Activated CD4-positive, alpha-beta T cell treated with anti-CD3 and anti-CD28 coated beads, Interleukin-2, amount 10 ng/mL, durations not matched to agents 24 days and 14 days (primary cell): ENCODE measurements at places on chromosomes 16 and 17. TPM values are rescaled to one million over a fixed set of nuclear protein-coding genes. Genes with fewer than 3 reads are reported as not detected.

LAT gene
- 228 and 238 TPM in 2 replicates for total RNA-seq

FBXO39 gene
- total RNA-seq = 0.26 and 0.36 TPM in 2 replicates

KRT13 gene
- not detected in 2 replicates for total RNA-seq

KRT20 gene
- not detected in 2 replicates for total RNA-seq

ADCY7 gene
- 85.6 and 86.2 TPM in 2 replicates for total RNA-seq

RBFOX1 gene
- total RNA-seq = not detected in 2 replicates

KRT17 gene
- not detected in 2 replicates for total RNA-seq

AIPL1 gene
- not detected in 2 replicates for total RNA-seq

RHBDF1 gene
- 0.26 and 0.76 TPM in 2 replicates for total RNA-seq

PYY gene
- total RNA-seq = 0.26 TPM in 1 of 2 replicates, not detected in the other

GRCh38 chr17:692116-692515 is 22.5 kb downstream of the VPS53 start:
- peaks cover 6% of the 10 kb centered on the region for H3K4me1 ChIP-seq
- no peak overlapping the region for H3K4me3 ChIP-seq
- H3K36me3 ChIP-seq = peaks cover 48% of the 10 kb centered on the region
- DNase-seq = no peak

GRCh38 chr17:36818134-36818825 is 119.0 kb upstream of the LHX1 start:
- H3K4me1 ChIP-seq = no peaks in the 10 kb centered on the region
- H3K27ac ChIP-seq = no peak overlapping the region
- H3K36me3 ChIP-seq = no peaks in the 10 kb centered on the region
- H3K27me3 ChIP-seq = peaks cover 33% of the 10 kb centered on the region

- H3K27me3 ChIP-seq = peaks cover 18% of the 10 kb centered on the region
- H3K27ac ChIP-seq = no peak overlapping the region
- DNase-seq = no peak
- H3K36me3 ChIP-seq = no peaks in the 10 kb centered on the region
- no peaks in the 10 kb centered on the region for H3K4me1 ChIP-seq
- no peak overlapping the region for H3K4me3 ChIP-seq
Observed at GRCh38 chr17:55664287-55664686, 58.4 kb downstream of the TMEM100 start.

DNA sequence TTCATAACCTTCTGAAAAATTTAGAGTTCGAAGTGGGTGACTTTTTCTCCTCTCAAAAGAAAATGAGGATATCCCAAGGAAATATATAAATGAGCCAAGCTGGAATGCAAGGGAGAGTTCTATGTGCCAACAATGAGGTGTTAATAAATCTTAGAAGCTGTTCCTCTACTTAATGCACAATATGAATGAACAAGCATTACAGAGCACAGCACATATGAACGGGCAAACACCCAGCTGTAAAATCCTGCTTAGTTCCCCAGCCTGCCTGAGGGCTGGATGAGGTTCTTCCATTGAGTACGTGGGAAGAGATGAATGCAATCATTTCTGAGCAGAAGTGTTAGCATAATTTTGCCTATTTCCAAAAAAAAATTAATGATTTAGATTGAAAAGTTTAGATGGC is 58.1 kb downstream of the WDR59 start:
- H3K36me3 ChIP-seq = peaks cover 42% of the 10 kb centered on the region
- H3K4me1 ChIP-seq = no peaks in the 10 kb centered on the region
- no peak overlapping the region for H3K4me3 ChIP-seq
- no peaks in the 10 kb centered on the region for H3K27me3 ChIP-seq

DNA sequence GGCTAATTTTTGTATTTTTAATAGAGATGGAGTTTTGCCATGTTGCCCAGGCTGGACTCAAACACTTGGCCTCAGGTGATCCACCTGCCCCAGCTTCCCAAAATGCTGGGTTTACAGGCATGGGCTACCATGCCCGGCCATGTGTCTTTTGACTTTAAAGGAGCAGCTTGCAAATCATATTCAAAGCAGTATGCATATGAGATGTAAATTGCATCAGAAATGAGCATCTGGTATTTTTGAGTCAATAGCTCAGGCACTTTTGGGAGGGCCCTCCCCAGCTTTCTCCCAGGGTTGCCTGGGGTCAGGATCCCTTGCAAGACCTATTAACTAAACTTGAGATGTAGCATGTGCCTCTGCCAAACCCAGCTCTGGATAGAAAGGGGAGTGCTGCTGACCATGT is 21.5 kb downstream of the EPOP start:
- H3K27ac ChIP-seq = no peak overlapping the region
- DNase-seq = no peak
- H3K27me3 ChIP-seq = peaks cover 26% of the 10 kb centered on the region

DNA sequence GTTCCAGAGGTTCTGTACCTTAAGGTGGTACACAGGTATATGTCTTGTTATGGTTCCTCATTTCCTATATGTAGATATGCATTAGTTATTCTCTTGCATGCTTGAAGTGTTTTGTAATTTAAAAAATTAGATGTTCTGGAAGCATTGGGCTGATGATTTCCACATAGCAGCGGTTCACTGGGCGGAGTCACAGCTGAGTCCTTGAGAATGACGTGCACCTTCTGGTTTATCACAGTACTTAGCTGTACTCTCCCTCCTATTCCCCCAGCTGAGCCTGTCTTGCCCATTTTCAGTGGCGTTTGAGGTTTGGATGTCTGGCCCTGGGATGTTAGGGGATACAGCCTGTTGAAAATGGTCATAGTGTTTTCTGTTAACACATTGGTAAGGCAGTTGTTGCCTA is 327.1 kb downstream of the SNX29 start:
- H3K27ac ChIP-seq = no peak overlapping the region
- no peaks in the 10 kb centered on the region for H3K4me1 ChIP-seq
- H3K36me3 ChIP-seq = no peaks in the 10 kb centered on the region
- H3K4me3 ChIP-seq = no peak overlapping the region

DNA sequence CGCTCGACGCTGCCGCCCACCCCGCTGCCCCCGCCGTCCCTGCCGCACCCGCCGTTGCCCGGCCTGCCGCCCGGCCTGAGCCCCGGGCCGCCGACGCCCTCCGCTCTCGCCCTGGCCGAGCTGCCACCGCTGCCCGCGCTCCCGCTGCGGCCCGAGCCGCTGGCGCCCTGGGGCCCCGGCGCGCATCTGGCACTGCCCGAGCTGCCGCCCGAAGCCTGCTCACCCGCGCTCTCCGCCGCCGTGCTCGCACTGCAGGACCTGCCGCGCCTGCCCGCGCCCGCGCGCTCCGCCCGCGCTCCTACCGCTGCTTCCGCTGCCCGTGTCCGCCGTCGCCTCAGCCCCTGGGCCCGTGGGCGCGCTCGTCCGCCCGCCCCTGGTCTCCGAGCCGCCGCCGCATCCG is 8.4 kb upstream of the CLDN9 start:
- peak; percentile 74 for DNase-seq
- no peaks in the 10 kb centered on the region for H3K36me3 ChIP-seq
- H3K4me1 ChIP-seq = peaks cover 25% of the 10 kb centered on the region
- peak overlapping the region; percentile 61 for H3K4me3 ChIP-seq
- no peak overlapping the region for H3K27ac ChIP-seq

DNA sequence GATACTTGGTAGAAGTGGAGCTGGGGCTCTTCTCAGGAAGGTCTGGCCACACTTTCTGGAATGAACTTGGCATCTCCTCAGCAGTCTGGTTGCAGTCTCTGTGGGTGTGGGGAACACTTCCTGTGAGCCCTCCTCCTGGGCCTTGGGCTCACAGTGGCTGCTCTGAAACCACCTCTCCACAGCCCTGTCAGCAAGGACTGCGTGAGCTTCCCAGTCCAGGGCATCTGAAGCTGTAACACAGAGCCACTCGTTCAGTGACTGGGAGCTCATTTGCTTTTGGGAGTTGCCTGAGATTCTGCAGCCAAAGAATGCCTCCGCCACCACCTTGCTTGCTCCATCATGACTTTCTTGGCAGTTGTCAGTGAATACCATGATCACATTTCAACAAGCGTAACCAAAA is 60.0 kb downstream of the CLEC16A start:
- no peak overlapping the region for H3K27ac ChIP-seq
- DNase-seq = no peak
- H3K4me1 ChIP-seq = peaks cover 28% of the 10 kb centered on the region
- no peaks in the 10 kb centered on the region for H3K27me3 ChIP-seq
- peaks cover 52% of the 10 kb centered on the region for H3K36me3 ChIP-seq

- H3K27me3 ChIP-seq = peaks cover 1% of the 10 kb centered on the region
- peaks cover 19% of the 10 kb centered on the region for H3K4me1 ChIP-seq
- no peak for DNase-seq
- H3K36me3 ChIP-seq = peaks cover 44% of the 10 kb centered on the region
- no peak overlapping the region for H3K27ac ChIP-seq
Observed at GRCh38 chr16:31371008-31371407, 16.0 kb downstream of the ITGAX start.

DNA sequence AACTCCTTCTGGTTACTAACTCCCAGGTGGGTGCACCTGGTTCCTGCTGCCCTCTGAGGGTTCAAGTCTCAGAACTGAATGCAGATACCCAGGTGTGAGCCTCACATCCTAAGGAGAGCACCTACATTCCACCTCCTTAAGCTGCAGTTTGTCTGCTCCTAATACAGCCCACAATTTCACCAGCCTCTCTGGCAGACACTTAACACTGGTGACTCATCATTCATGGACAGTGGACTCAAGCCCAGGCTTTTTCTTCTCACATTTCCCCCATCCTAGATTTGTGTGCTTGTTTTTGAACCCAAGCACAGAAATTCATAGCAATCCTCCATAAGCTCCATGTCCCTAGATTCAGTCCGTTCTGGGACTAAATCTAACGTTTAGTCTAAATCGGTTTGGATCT is 7.0 kb upstream of the MAF start:
- no peak for DNase-seq
- no peaks in the 10 kb centered on the region for H3K36me3 ChIP-seq
- no peak overlapping the region for H3K4me3 ChIP-seq

DNA sequence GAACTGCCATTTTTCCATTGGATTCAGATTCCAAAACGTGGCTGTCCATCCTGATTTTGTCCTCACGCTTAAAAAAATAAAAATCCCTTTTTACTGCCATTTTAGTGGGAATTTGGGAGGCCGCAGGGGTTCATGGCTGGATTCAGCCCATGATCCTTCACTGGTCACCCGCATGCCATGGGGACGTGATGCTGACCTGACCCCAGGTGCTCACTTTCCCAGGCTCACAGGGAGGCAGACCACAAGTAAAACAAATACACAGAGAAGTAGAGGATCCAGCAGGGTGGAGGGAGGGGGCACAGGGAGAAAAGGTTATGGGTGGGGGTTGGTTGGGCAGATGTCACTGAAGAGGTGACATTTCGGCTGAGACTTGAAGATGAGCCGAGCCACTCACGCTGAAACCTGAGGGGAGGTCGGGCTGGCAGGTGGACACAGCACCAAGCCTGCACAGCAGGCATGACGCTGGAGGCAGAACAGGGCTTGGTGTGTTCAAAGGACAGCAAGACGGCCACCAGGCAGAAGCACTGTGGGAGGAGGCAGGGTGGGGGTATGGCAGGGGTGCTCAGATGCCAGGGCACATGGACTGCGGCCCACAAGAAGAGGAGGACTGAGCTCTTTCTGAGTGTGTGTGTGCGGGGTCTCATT is 10.7 kb downstream of the COX4I1 start:
- peaks cover 17% of the 10 kb centered on the region for H3K27me3 ChIP-seq
- DNase-seq = no peak
- peaks cover 3% of the 10 kb centered on the region for H3K4me1 ChIP-seq
- no peak overlapping the region for H3K27ac ChIP-seq
- no peak overlapping the region for H3K4me3 ChIP-seq

GRCh38 chr17:64066716-64067115 is 46.3 kb upstream of the ICAM2 start:
- H3K4me1 ChIP-seq = peaks cover 53% of the 10 kb centered on the region
- H3K4me3 ChIP-seq = peak overlapping the region; percentile 39
- peaks cover 85% of the 10 kb centered on the region for H3K36me3 ChIP-seq
- peak overlapping the region; percentile 92 for H3K27ac ChIP-seq
- DNase-seq = peak; percentile 79

GRCh38 chr16:81478876-81479511 is 34.4 kb downstream of the CMIP start:
- no peaks in the 10 kb centered on the region for H3K27me3 ChIP-seq
- peaks cover 61% of the 10 kb centered on the region for H3K4me1 ChIP-seq
- DNase-seq = peak; percentile 62
- H3K4me3 ChIP-seq = peak overlapping the region; percentile 34
- H3K36me3 ChIP-seq = peaks cover 31% of the 10 kb centered on the region
- no peak overlapping the region for H3K27ac ChIP-seq

- no peaks in the 10 kb centered on the region for H3K4me1 ChIP-seq
- no peak for DNase-seq
- H3K36me3 ChIP-seq = no peaks in the 10 kb centered on the region
- no peak overlapping the region for H3K27ac ChIP-seq
- no peak overlapping the region for H3K4me3 ChIP-seq
Observed at GRCh38 chr17:73133911-73134649, 30.7 kb upstream of the SSTR2 start.

GRCh38 chr16:57087003-57087402 is 5.4 kb upstream of the CPNE2 start:
- peaks cover 19% of the 10 kb centered on the region for H3K27me3 ChIP-seq
- H3K27ac ChIP-seq = no peak overlapping the region
- H3K36me3 ChIP-seq = peaks cover 6% of the 10 kb centered on the region
- peaks cover 7% of the 10 kb centered on the region for H3K4me1 ChIP-seq

- DNase-seq = peak; percentile 85
- H3K27me3 ChIP-seq = peaks cover 2% of the 10 kb centered on the region
- H3K27ac ChIP-seq = no peak overlapping the region
- H3K36me3 ChIP-seq = peaks cover 3% of the 10 kb centered on the region
- peaks cover 20% of the 10 kb centered on the region for H3K4me1 ChIP-seq
Observed at GRCh38 chr16:53509906-53510703, 7.1 kb upstream of the AKTIP start.

DNA sequence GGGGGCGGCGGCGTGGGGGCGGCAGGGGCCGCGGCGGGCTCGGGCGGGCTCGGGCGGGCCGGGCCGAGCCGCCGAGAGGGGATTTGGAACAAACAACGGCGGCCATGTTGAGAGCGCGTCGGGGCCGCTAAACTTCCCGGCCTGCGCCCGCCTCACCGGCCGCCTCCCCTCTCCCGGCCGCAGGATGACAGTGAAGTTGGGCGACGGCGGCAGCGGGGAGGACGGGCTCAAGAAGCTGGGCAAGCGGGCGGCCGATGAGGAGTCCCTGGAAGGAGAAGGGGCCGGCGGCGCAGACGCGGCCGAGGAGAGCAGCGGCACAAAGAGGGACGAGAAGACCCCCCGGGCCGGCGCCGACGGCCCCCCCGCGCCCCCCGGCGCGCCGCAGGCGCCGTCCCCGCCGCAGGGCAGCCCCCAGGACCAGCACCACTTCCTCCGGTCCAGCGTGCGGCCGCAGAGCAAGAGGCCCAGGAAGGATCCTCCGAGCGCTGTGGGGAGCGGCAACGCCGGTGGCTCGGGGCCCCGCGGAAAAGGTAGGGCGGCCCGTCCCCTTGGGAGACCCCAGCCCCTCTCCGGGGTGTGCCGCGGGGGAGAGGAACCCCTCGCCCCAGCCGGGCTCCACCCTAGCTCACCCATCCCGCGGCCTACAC is 2.4 kb downstream of the CRAMP1 start:
- peak overlapping the region; percentile 87 for H3K4me3 ChIP-seq
- peaks cover 30% of the 10 kb centered on the region for H3K4me1 ChIP-seq
- peaks cover 33% of the 10 kb centered on the region for H3K36me3 ChIP-seq
- no peaks in the 10 kb centered on the region for H3K27me3 ChIP-seq

GRCh38 chr16:3490911-3491629 is 4.2 kb downstream of the C16orf90 start:
- H3K4me3 ChIP-seq = no peak overlapping the region
- no peak overlapping the region for H3K27ac ChIP-seq
- no peaks in the 10 kb centered on the region for H3K27me3 ChIP-seq
- no peaks in the 10 kb centered on the region for H3K4me1 ChIP-seq
- no peak for DNase-seq
